ENCODE measurements at places on chromosomes 3 and 15. TPM values are rescaled to one million over a fixed set of nuclear protein-coding genes. Genes with fewer than 3 reads are reported as not detected.

The IL20RB gene
- 92.0 TPM for polyA plus RNA-seq

The SLITRK3 gene
- not detected for polyA plus RNA-seq

The SLC22A14 gene
- polyA plus RNA-seq, result 0.10 TPM

The SGO1 gene
- 3.7 TPM for polyA plus RNA-seq

The PIGZ gene
- polyA plus RNA-seq, result 1.0 TPM
